T-helper 9 cell (primary cell): ENCODE measurements at places on chromosomes 1 and 21.

DNA sequence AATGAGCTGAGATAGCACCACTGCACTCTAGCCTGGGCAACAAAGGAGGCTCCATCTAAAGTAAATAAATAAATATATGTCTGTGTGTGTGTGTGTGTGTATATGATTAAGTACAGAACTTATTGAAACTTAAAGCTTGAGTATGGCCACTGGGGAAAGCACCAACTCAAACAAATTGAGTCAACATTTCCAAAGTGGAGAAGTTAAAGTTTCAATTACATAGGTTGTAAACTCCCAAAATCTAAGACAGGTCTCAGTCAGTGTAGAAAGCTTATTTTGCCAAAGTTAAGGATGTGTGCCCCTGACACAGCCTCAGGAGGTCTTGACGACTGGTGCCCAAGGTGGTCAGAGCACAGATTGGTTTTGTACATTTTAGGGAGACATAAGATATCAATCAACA is 458.9 kb upstream of the RGS18 start:
- no peak for DNase-seq

DNA sequence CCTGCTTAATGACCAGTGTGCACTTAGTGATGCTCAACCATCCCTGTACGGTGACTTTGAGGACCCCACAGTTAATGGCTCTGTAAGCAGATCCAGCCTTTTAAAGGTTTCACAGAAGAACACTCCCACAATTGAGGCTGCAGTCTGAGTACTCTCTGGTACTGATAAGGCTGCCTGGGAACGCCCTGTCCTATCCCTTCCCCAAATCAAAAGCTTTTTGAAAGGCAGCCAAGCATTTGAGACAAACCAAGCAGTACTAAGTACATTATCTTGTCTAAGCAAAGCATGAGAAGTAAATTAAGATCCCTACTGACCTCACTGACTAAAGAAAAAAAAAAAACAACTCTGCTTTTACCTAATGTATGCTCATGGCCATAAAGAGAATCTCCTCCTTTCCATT is 60.7 kb downstream of the SH3GLB1 start:
- DNase-seq, result no peak

- peak; percentile 64 for DNase-seq
These were observed 25.0 kb downstream of the CD244 start for GRCh38 chr1:160837558-160838205.

DNA sequence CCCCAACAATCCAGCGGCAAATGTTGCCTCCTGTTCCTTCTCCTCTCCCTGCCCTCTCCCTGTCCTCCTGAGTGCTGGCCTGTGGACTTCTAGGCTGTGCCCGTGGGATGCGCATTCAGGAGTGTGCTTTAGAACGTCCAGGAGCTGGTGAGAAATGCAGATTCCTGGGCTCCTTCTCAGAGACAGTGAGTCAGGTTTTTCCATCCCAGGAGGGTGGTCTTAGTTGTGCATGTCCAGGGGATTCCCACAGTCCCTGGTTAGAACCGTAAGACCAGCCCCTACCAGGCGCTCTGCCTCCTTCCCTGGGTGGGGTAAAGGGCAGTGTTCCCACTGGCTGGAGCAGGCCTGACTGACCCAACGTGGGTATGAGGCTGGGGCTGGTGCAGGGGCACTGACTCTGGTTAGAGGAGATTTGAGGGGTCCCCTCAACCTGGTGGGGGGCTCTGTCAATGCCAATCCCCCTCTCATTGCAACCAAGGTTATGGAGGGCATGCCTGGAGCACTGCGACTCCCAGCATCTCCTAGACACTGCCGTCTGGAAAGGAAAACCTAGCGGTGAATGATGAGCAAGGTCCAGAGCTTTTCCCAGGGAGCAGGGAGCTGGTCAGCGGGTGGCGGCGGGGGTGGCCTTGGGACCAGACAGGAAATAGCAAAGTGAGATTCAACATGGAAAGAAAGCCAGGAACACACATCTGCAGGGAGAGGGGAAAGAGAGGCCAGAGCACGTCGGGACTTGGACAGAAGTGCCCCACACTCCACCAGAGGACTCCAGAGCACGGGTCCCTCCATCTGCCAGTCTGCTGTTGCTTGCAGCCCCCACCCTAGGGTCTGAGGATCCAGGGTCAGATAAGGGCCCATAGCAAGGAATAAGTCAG is 38.5 kb downstream of the HSPG2 start:
- no peak for DNase-seq

- DNase-seq, result peak; percentile 8
These were observed 323.1 kb upstream of the FAM78B start for GRCh38 chr1:166489670-166490436.

GRCh38 chr1:29896300-29896699 is 660.0 kb downstream of the PTPRU start:
- no peak for DNase-seq
